ENCODE measurements at places on chromosomes 7 and 10.

- no peak for DNase-seq
Observed at GRCh38 chr7:81433692-81434331, 336.0 kb downstream of the HGF start.

- DNase-seq = no peak
Observed at GRCh38 chr7:158973440-158973839, 117.1 kb downstream of the DYNC2I1 start.

GRCh38 chr10:58570307-58570723 lies 57.6 kb downstream of the BICC1 start:
- DNase-seq = no peak

GRCh38 chr7:11252705-11253272 lies 279.1 kb downstream of the PHF14 start:
- DNase-seq = no peak

GRCh38 chr10:4215485-4215884 lies 430.5 kb upstream of the KLF6 start:
- no peak for DNase-seq

DNA sequence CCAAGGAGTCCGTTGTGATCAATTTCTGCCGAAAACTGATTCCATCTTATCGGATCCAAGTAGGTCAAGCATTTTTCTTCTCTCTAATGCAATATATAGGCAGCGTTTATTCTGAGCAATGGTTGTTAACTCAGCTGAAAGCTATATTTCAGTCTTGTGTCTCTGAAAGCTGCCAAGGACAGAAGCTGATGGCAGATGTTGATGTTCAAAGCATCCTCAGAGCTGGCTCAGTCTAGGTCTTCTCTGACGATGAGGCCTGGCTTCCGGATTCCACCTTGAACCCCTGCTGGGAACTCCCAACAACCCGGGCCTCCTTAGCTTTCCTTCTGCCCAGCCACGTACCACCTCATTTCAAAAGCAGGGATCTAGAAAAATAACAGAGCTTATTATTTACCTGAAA lies 863.6 kb downstream of the NRG3 start:
- DNase-seq = no peak

DNA sequence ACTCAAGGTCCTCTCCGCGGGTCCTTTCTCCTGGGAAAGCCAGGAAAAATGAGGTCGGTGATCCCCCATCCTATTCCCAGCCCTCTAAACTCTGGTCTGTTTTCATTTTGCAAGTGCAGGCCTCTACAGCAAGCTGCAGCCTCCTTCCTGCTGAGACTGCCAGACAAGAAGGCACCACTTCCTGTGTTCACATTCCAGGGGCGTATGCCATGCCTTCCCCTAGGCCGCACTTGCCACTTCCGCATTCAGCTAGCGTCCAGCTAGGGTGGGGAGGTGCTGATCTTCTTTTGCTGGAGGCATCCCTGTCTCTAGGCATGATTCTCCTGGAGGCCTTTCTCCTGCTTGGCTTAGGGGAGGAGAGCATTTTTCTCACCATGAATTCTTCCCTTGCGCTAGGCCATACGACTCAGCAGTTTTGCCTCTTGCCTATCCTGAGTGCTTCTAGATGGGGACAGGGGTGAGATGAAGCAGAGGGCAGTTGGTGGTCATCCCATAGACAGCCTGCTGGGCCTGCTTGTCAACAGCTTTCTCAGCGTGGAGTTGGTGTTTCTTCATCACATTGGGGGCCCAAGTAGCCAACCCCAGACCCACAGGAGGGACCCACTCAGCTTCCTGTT lies 328.9 kb downstream of the RPS24 start:
- DNase-seq = no peak

- DNase-seq = no peak
Observed at GRCh38 chr7:28142650-28143049, 37.9 kb downstream of the JAZF1 start.

- peak; percentile 19 for DNase-seq
Observed at GRCh38 chr10:23314835-23315239, 29.8 kb downstream of the C10orf67 start.

DNA sequence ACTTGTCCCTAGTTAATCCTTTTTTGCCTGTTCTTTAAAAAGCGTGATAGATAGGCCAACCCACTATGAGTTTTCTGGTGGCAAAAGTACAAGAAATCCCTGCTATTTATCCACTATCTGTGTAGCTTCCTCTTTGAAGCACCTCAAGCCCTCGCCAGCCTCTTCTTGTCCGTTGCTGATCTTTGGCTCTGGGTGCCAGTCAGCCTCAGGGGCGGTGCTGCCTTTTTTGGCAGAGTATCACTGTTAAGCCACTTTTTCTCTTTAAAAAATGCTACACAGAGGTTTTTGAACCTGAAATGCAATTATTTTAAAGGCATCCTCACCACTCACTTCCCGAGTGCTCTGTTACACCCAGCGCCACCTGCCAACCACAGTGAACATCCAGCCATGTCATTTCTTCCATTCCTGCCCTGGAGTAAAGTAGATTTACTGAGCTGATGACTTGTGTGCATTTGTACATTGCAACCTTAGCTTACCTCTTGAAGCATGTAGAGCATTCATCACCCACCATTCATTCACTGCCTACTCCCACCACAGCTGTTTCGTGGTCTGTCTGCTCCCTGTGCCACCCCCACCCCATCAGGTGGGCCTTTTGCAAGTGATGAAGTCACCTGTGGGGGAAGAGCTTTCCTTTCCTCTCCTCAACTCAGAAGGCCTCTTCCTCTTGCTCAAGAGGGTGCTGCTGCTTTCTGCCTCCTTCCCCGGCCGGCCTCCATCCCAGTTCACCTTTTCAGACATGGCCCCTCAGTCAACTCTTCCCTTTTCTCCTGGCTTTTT lies 414.2 kb upstream of the GALNT17 start:
- DNase-seq = no peak

DNA sequence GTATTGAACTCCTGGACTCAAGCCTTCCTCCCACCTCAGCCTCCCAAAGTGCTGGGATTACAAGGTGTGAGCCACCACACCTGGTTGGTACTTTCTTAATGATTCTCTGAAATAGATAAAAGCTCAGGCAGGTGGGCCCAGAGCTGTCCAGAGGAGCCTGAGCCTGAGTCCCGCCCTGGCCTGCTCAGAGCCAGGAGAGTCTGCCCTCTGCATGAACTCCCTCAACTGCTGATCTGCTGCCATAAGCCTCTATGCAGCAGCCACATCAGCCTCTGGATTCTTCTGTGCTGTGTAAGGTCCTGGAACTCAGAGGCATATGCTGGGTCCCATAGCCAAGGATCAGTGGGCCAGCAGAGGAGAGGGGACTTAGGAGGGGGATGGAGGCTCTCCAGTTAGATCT lies 23.1 kb upstream of the DDIT4 start:
- DNase-seq = no peak

DNA sequence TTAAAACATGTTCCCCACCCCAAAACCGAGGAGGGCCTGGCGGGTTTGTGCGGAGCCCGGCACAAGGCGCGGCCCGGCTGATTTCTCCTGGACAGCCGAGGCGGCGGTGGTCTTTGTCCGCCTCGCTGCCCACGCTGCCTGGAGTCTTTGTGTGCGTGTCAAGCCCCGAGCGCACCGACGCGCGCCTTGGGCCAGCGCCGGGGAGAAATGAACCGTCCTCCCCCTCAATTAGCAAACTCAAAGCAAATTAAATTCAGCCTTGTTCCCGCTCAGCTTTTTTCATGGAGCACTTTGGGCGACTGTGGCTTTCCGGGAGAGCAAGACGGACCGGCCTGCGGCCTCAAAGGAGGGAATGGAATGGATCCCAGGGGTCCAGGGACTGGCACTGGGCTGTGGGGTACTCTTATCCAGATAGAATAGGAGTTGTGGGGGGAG lies 4.1 kb downstream of the EMX2 start:
- no peak for DNase-seq

- no peak for DNase-seq
Observed at GRCh38 chr7:108087778-108088177, 42.4 kb downstream of the LAMB4 start.

DNA sequence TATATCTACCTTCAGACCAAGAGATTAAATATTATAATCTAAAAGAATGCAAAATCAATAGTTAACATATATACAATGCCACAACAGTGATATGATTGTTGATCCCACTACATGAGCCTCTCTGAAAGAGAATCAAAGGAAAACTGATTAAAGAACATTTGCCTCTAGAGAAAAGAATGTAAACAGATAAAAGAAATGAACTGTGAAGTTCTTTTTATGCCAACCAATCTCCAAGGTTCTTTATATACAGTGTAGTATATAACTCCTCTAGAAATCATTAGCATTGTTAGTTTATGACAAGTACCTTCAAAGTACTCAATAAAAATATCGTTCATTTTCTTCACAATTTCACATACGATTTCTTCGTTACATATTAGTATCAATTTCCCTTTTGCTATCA lies 20.1 kb downstream of the CNOT4 start:
- DNase-seq = no peak

- no peak for DNase-seq
Observed at GRCh38 chr7:42511027-42511426, 274.0 kb upstream of the GLI3 start.

DNA sequence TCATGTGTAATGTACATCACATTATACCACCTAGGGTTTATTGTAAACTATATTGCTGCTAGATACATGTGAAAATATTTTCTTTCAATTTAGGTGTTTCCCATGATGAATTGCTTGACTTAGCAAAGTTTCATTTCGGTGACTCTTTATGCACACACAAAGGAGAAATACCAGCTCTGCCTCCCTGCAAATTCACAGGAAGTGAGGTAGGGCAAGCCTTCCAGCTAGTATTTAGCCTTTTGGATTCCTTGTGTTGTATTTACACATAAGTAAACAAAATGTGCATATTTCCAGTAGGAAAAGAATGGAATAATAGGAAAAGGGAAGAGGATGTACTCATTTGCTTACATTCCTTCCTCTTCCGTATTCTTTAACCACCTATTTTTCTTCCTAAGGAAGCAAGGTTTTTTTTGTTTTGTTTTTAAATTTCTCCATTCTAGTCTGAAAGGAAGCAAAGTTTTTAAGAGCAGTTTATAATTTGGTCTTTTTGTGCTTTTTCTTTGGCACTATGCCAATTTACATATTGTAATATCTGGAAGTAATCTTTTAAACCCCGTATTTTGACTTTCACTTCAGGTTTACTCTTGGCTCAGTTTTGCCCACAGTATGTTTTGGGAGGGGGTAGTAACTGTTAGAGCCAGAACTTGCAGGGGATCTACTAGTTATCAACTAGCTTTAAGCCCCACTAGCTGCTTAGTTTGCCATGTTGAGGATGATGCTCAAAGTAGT lies 10.4 kb downstream of the PMPCB start:
- DNase-seq = no peak

GRCh38 chr10:2893158-2893845 lies 174.0 kb upstream of the PFKP start:
- DNase-seq = no peak

GRCh38 chr7:141748396-141748795 lies 10.2 kb downstream of the SSBP1 start:
- no peak for DNase-seq

DNA sequence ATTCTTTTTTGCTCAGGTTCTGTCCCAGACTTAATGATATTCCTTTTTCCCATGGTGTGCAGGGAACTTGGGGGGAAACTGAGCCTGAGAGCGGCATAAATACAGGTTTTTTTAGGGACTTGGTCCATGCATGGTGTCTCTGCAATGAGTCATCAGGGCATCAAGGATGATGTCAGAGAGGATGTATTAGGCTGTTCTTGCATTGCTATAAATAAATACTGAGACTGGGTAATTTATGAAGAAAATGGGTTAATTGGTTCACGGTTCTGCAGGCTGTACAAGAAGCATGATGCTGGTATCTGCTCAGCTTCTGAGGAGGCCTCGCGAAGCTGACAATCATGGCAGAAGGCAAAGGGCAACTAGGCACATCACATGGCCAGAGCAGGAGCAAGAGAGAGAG lies 185.4 kb downstream of the RAB11FIP2 start:
- no peak for DNase-seq

DNA sequence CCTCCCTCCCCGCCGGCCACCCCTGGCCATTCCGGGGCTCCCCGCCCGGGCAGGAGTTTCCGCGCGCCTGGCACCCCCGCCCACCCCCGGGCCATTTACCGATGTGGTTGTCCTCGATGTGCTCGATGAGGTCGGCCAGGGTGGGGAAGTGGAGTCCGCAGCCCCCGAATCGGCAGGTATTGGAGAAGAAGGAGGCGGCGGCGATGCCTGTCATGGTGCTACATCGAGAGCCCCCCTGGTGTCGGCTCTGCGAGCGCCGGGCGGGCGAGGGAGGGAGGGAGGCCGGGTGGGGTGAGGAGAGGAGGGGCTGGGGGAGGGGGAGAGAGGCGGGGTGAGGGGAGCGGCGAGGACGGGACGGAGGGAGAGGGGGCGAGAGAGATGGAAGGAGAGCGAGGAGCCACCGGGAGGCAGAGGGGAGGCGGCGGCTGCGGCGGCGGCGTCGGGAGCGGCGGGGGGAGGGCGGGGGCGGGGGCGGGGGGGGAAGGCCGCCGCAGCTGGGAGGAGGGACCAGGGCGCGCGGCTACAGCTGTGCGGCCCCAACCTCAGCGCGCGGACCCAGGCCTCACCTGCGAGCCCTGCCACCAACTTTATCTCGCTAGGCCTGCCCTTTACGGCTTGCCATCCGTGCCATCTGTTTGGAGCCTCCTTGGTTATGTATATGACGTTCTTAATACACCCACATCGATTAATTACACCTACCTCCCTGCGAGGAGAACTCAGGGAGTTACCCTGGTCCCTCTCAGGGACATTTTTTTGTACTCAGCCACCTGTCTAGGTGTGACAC lies at the start of gene JAZF1:
TSS of gene JAZF1 (minus strand) at position 432 of the 784 bp plus-strand sequence.
- DNase-seq = no peak

DNA sequence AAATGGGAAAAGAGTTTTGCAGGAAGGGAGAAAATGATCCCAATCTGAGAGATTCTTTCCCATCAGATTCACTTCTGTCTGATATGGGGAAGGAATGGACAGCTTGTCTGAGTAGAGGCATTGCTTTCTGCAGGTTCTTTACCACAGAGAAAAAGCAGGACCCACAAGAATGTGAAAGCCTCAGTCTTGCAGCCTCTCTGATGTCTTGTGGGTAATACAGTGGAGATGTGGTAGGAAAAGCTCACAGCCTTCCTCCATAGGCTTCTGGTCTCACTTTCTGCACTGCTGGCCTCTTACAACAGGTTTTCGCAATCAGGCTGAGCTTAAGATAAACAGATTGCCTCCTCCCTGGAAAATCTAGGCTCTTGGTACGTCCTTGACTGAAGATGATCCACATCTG lies 551 bp downstream of the IFIT1 start:
- no peak for DNase-seq

- DNase-seq = no peak
Observed at GRCh38 chr7:156966387-156966786, 16.9 kb downstream of the NOM1 start.

GRCh38 chr7:26200038-26200443 lies 505 bp downstream of the HNRNPA2B1 start:
- peak; percentile 57 for DNase-seq

DNA sequence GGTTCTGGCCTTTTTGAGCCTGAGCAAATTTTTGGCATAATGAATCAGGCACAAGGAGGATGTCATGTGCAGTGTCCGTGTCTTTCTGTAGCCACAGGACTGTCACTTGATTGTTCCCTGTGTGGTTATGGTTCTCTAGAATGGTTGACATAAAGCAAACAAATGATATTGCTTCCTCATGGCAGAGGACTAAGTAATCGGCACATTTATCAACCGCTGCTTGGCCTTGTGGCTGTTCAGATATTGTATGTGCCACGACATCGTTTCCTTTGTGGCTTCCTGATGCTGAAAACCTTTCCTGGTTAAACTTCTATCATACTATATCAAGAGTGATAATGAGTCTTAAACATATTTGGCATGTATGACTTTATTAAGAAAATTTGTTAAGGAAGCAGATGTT lies 598.8 kb downstream of the SUGCT start:
- no peak for DNase-seq

- DNase-seq = no peak
Observed at GRCh38 chr10:123781956-123782500, 109.6 kb downstream of the CPXM2 start.

GRCh38 chr7:119562839-119563238 lies 710.1 kb upstream of the KCND2 start:
- DNase-seq = no peak
